MCF 10A (cell line): ENCODE measurements at places on chromosomes 7 and 10.

DNA sequence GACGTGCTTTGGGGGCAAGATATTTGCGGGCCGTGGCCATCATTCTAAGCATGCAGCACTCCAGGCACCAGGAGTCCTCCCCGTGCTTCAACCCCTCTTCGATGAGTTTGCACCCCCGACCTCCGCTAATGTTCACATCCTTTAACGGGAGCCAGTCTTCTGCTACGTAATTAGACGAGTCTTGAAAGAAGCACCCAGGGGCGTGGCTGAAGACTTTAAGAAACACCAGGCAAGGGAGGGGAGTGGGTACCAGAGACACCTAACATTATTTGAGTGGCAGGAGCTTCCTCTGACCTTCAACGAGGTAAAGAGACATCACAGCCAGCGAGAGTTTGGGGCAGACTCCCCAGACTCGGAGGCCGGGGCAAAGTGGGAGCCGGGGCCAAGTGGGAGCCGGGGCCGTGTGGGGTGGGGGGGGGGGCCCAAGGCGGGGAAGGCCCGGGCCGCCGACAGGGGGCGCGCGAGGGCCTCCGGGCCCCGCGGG, 31.1 kb upstream of the TOMM7 start:
- no peaks in the 10 kb centered on the region for H3K27me3 ChIP-seq
- H3K36me3 ChIP-seq = peaks cover 33% of the 10 kb centered on the region
- H3K4me1 ChIP-seq = peaks cover 12% of the 10 kb centered on the region
- peak overlapping the region; percentile 52 for H3K27ac ChIP-seq

GRCh38 chr7:130929896-130930659, 196.1 kb upstream of the KLF14 start:
- no peak overlapping the region for H3K4me3 ChIP-seq
- peaks cover 78% of the 10 kb centered on the region for H3K36me3 ChIP-seq
- peak overlapping the region; percentile 79 for H3K27ac ChIP-seq
- DNase-seq = no peak
- peaks cover 33% of the 10 kb centered on the region for H3K4me1 ChIP-seq

- no peaks in the 10 kb centered on the region for H3K36me3 ChIP-seq
- H3K4me1 ChIP-seq = no peaks in the 10 kb centered on the region
- no peak for DNase-seq
- H3K4me3 ChIP-seq = no peak overlapping the region
- no peak overlapping the region for H3K27ac ChIP-seq
- H3K27me3 ChIP-seq = peaks cover 52% of the 10 kb centered on the region
These were observed 137.4 kb upstream of the SEMA3D start for GRCh38 chr7:85324145-85324799.

DNA sequence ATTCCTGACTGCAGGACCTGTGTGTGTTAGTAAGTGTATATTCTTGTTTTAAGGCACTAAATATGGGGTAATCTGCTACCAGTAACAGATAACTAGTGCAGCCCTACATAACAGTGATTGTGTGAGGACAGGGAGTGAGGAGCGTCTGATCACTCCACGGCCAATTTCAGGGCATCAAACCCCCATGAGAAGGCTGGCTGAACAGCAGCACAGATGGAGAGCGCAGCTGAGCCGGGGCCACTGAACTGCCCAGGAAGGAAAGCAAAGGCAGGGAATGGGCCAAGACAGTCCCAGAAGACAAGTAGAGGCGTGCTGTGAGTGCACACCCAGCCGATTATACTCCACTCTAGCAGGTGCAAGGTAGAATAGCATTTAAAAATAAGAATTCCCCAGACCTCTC, 157.1 kb upstream of the CHST15 start:
- H3K36me3 ChIP-seq = no peaks in the 10 kb centered on the region
- no peak overlapping the region for H3K4me3 ChIP-seq
- no peaks in the 10 kb centered on the region for H3K27me3 ChIP-seq
- no peaks in the 10 kb centered on the region for H3K4me1 ChIP-seq
- no peak overlapping the region for H3K27ac ChIP-seq
- no peak for DNase-seq

- H3K27ac ChIP-seq = no peak overlapping the region
- no peaks in the 10 kb centered on the region for H3K4me1 ChIP-seq
- no peaks in the 10 kb centered on the region for H3K27me3 ChIP-seq
- DNase-seq = no peak
These were observed 145.5 kb upstream of the CELF2 start for GRCh38 chr10:10872035-10872673.

DNA sequence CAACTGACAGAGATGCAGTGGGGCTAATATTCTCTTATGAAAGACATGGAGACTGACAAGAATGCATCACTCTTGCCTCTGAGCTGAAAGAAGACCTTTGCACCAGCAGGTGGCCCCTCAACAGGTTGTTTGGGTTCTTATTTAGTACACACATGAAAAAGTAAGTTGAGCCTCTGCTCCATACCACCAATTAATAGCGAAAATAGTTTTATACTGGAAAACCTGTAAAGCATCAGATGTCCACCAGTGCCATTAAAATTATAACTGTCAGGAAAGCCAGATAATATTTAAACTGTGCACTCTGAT, 26.3 kb upstream of the FAM13C start:
- H3K27me3 ChIP-seq = no peaks in the 10 kb centered on the region

DNA sequence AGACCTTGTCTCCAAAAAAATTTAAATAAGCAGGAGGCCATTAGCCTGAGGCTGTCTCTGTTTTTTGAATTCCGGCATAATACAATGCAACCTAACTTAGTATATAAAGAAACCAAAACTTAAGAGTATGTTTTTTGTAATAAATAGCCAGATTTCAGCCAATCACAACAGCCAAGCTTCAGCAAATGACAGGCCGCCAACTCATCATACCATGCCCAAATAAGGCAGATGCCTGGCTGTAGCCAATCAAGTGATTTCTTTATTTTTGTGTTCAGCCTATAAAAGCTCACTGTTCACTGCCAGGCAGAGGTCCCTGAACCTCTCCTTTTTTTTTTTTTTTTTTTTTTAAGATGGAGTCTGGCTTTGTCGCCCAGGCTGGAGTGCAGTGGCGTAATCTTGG, 12.7 kb upstream of the PURB start:
- H3K36me3 ChIP-seq = no peaks in the 10 kb centered on the region
- H3K4me1 ChIP-seq = no peaks in the 10 kb centered on the region
- no peak overlapping the region for H3K4me3 ChIP-seq
- DNase-seq = no peak
- H3K27me3 ChIP-seq = no peaks in the 10 kb centered on the region
- no peak overlapping the region for H3K27ac ChIP-seq

DNA sequence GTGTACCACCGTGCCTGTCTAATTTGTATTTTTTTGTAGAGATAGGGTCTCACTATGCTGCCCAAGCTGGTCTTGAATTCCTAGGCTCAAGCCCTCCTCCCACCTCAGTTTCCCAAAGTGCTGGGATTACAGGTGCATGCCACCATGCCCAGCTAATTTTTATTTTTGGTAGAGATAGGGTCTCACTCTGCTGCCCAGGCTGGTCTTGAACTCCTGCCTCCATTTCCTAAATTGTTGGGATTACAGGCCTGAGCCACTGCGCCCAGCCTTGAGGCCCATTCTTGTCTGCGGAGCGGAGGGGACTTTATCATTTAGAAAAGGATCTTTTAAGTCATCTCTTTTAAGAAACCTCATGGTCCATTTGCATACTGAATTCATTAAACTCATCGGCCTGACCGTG, 221.4 kb upstream of the SH2B2 start:
- DNase-seq = no peak
- H3K27ac ChIP-seq = peak overlapping the region; percentile 92
- H3K27me3 ChIP-seq = no peaks in the 10 kb centered on the region

DNA sequence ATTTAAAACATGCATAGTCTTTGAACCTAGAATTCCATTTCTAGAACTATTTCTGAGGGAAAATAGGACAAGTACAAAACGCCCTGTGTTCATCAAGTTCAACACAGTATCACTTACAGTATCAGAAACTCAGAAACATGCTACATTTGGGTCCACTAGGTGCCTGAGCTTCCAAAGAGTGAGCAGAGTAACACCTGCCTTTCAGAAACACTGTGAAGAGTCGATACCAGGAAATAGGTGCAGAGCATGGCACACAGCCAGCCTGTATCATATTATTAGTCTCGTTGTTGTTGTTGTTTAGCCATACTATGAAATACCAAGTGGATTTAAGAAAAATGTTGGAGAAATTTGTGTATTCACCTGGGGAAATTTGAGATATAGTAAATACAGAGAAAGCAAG, 392.1 kb upstream of the MGMT start:
- no peaks in the 10 kb centered on the region for H3K36me3 ChIP-seq
- no peaks in the 10 kb centered on the region for H3K4me1 ChIP-seq
- no peak for DNase-seq
- no peak overlapping the region for H3K27ac ChIP-seq

DNA sequence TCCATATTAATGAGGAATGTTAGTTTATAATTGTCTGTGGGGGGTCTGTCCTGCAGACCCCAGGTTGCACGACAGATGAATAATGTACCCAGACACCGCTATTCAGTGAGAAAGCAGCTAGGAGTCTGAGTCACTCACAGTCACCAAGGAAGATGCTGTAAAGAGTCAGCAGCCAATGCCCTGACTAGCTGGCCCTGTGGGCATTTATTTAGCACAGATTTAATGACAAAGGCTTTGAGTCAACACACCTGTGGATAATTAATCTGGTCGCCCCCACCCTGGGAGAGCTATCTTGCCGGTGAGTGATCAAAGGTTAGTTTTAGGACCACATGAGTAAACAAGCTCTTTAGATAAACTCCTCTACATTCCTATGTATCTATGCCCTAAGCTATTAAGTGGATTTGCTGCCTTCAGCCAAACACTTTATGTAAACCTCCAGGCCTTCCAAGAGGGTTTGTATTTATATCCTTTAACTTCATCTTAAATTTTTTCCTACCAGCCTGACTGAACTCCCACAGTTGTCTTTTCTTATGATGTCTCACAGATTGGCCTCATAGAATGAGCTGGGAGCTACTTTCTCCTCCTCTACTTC, 180.0 kb upstream of the ADCY1 start:
- no peaks in the 10 kb centered on the region for H3K36me3 ChIP-seq
- H3K27me3 ChIP-seq = no peaks in the 10 kb centered on the region
- H3K4me1 ChIP-seq = no peaks in the 10 kb centered on the region
- no peak overlapping the region for H3K4me3 ChIP-seq
- DNase-seq = no peak
